ENCODE measurements at places on chromosomes 2 and 18.

DNA sequence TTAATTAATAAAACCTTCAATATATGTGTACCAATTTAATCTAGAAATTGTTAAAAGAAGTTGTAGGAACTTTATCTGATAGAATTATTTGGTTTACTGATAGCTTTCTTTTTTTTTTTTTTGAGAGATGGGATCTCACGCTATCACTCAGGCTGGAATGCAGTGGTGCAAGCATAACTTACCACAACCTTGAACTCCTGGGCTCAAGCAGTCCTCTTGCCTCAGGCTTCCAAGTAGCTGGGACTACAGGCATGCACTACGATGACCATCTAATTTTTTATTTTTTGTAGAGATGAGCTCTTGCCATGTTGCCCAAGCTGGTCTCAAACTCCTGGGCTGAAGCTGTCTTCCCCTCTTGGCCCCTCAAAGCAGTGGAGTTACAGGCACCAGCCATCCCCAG lies 66.8 kb downstream of the CCDC138 start:
- DNase-seq: no peak

DNA sequence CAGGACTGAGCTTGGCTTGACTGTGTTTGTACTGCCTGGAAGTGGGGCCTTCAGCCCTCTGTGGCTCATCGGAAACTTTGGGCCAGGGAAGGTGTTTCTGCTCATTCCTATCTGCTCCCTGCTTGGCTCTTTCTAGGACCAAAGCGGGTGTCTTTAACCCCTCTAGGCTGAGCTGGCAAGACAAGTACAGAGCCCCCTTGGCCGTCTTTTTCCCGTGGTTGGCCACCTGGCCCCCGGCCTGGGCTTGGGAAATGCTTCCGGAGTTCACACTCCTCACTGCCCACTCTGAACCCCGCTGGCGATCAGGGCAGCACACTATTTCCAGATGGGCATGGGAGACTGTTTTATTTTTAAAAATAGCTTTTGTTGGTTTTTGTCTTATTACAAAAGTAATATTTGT lies 243.0 kb downstream of the DYSF start:
- no peak for DNase-seq

GRCh38 chr2:143674051-143674450 lies 544.8 kb downstream of the ARHGAP15 start:
- DNase-seq: no peak

DNA sequence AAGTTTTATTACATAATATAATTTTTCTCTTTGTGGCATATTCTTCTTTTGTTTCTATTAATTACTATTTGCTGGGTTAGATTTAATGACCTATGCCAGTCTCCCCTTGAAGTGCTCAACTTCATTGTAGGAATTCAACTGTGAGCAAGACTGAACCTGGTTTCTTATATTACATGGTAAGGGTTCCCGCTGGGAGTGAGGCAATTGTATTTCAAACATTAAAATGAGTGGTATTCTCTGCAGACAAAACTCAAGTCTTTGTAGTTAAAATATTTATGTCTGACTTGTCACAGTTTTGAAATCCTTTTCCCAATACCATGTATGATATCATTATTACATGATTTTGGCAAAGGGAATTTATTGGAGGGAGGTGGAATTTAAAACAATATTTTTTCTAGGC lies 278.7 kb downstream of the GULP1 start:
- DNase-seq: no peak

DNA sequence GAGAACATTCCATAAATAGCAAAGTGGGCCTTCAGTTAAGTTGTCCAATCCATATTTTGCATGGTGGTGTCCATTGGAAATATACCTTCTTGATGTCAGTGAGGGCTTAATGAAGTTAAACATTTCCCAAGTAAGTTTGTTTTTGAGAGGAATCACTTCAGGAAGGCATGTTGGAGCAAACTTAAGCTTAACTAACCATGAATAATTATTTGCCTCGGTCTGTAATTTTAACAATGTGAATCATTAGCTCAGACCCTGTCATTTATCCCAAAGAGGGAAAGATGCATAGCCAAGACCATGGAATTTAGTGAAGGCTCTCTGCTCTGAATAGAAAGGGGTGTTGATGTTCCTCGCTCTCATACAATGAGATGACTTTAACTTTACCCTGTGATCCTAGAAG lies 47.4 kb downstream of the SPATS2L start:
- DNase-seq: no peak

DNA sequence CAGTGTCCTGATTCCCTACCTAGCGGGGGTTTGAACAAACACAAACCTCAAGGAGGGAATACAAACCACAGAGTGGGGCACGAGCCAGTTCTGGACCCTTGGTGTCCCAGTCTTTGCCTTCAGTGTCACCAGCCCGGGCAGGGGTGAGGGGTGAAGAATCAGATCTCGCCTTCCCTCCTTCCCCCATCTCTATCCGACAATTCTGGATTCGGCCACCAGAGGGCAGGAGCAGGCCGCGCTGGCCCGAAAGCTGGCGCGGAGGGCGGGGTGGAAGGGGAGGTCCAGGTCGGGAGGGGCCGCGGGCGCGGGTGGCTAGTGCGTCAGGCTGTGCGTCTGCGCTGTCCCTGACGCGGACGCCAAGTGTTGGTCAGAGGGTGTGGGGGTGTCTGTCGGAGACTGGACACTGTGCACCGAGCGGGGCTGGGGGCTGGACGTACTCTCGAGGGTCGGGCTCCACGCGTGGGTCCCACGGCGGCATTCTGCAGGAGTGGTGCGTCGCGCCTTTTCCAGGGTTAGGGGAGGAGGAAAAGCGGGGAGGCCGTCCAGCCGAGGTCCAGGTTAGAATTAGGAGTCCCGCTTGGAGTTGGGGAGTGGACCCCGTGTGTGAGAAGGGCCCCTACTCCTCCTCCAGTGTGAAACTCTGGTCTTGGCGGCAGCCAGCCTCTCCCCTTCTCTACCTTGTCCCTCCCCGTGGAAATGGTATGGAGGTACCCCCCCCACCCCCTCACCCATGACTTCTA lies 2.9 kb upstream of the CRYBA2 start:
- peak; percentile 61 for DNase-seq

DNA sequence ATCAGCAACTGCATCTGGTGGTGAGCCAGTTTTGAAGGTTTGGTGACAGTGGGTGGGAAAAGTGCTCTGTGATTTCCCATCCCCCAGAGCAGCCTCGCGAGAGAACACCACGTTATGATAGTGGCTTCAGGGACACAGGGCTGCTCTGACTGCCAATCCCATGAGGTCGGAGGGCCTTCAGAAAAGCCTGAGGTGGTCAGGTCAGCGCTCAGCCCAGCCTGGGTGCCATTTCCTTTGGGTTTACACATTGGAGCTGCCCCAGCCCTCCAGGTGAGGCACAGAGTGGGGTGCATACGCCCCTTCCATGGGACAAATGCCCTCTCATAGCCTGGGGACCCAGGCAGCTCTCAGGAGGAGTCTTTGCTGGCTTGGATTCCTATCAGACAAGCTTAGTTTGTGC lies 126.8 kb downstream of the KCTD1 start:
- no peak for DNase-seq

GRCh38 chr2:71680925-71681324 lies 227.6 kb downstream of the DYSF start:
- no peak for DNase-seq

GRCh38 chr2:45759310-45759851 lies 107.9 kb downstream of the PRKCE start:
- no peak for DNase-seq

GRCh38 chr2:104774631-104775030 lies 79.3 kb upstream of the POU3F3 start:
- no peak for DNase-seq

GRCh38 chr2:222261504-222261903 lies 37.3 kb downstream of the PAX3 start:
- no peak for DNase-seq

- DNase-seq: no peak
These were observed 8.8 kb upstream of the SNED1 start for GRCh38 chr2:240989451-240990265.

DNA sequence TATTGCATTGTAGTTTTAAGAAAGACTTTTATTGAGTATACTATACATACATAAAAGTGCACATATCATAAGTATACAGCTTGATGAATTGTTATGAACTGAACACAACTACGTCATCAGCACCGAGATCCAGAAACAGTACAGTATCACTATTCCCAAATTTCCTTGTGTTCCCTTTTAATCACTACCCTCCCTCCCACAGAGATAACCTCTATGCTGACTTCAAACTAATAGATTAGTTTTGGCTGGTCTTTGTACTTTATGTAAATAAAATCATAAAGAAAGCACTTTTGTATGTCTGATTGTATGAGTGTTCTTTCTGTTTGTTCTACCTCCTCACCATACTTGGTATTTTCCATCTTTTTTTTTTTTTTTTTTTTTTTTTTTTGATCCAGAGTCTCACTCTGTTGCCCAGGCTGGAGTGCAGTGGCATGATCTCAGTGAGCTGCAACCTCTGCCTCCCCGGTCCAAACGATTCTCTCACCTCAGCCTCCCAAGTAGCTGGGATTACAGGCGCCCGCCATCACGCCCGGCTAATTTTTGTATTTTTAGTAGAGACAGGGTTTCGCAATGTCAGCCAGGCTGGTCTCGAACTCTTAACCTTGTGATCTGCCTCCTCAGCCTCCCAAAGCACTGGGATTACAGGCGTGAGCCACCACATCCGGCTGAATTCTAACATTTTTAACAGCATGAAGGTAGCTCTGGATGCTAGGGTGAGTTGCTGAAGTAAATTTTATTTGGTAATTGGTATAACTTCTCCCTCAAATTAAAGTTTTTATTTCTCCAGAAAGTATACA lies 43.3 kb upstream of the RAB1A start:
- DNase-seq: no peak

GRCh38 chr2:72040629-72041571 lies 106.8 kb downstream of the CYP26B1 start:
- no peak for DNase-seq

- DNase-seq: no peak
These were observed 116.1 kb upstream of the CYP1B1 start for GRCh38 chr2:38192046-38192445.

- DNase-seq: no peak
These were observed 33.3 kb downstream of the IL1R2 start for GRCh38 chr2:102025016-102025501.

- DNase-seq: peak; percentile 40
These were observed at the start of gene KCNG3 for GRCh38 chr2:42493468-42494354. Gene KCNG3, minus strand, starts transcription at chr2:42493982. Its CDS starts 481 bp downstream, at chr2:42493501.

GRCh38 chr2:221752781-221753180 lies 180.7 kb upstream of the EPHA4 start:
- DNase-seq: no peak

DNA sequence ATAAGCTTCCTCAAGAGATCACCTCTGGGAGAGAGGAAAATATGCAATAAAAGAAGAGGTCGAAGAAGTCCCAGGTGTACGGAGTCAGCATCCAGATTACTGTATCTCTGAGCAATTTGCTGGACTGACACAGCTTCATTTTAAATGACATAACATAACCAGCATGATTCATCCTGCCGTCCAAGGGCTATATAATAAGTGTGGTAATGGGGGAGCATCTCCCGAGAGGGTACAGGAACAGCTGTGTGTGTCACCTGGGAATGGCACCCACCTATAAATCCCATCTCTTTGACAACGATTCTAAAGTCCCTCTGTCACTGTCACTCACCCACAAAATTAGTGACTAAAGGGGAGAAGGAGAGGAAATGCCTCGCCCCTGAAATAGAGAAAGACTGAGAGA lies 19.3 kb upstream of the FZD7 start:
- no peak for DNase-seq

DNA sequence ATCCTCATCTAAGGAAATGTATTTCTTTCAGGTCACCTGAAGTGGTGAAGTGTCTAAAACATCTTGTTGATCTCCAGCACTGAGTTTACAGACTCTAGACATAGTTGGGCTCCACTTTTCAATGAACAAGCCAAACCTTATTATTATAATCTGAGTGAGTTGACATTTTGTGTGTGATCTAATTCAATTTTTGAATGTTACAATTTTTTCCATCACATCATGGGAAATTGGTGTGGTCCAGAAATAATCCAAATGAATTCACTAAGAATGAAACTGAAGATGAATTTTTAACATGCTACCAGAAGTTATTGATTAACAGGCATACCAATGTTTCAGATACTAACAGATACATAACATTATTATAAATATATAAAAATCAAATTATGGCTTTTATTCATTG lies 75.6 kb upstream of the EFEMP1 start:
- no peak for DNase-seq

DNA sequence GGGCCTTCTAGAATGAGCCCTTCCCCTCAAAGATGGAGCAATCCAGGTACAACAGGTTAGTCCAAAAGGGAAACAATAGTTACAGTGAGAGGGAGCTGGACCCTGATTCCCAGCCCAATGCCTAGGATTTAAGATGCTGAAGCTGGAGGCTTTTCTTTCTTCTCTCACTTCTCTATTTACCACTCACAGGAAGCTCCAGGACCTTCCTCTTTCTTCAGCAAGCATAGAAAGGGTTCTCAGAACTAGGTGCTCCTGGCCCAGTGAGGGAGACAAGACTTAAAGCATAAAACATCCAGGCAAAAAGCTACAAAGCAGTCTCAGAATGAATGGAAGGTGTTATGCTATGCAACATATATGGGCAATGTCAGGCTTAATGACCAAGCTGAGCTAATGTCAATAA lies 279.0 kb downstream of the SRBD1 start:
- DNase-seq: no peak

- DNase-seq: no peak
These were observed 65.1 kb downstream of the MEX3C start for GRCh38 chr18:51132256-51132935.

GRCh38 chr2:85611217-85611704 lies 605 bp downstream of the C2orf68 start:
- DNase-seq: no peak

- DNase-seq: no peak
These were observed 371.5 kb downstream of the LNPK start for GRCh38 chr2:175630280-175631244.

DNA sequence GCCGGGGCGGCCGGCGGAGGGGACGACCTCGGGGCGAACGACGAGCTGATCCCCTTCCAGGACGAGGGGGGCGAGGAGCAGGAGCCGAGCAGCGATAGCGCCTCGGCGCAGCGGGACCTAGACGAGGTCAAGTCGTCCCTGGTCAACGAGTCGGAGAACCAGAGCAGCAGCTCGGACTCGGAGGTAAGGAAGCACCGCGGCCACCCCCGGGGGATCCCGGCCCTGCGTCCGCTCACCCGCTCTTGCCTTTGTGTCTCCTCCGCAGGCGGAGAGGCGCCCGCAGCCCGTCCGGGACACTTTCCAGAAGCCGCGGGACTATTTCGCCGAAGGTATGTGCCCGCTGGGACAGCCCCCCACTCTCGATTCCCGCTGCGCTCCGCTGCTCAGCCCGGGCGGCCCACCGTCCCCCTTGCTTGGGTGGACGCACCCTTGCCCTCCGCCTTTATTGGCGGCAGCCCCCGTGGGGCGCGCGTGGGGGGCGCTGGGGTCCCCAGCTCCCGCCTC lies 611 bp downstream of the TCF7L1 start:
- DNase-seq: no peak

GRCh38 chr18:43125471-43125870 lies 10.0 kb upstream of the RIT2 start:
- no peak for DNase-seq

DNA sequence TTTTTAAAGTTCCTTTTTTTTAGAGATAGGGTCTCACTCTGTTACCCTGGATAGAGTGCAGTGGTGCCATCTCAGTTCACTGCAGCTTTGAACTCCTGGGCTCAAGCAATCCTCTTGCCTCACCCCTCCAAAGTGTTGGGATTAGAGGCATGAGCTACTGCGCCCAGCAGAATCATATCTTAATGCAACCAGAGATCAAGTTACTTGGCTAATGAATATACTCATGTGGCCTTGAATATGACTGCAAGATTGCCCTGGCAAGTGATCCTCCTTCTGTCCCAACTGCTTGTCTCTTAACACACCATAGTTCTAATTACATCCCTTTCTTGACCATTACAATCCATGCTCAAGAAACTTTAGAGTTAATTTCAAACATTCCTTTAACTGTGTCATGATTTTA lies 133.5 kb downstream of the SRBD1 start:
- no peak for DNase-seq

GRCh38 chr2:9837451-9837850 lies 5.8 kb upstream of the TAF1B start:
- DNase-seq: no peak

Measured in T follicular helper cell (primary cell).